ENCODE measurements at places on chromosomes 5 and 9. TPM values are rescaled to one million over a fixed set of nuclear protein-coding genes. Genes with fewer than 3 reads are reported as not detected.

The TBC1D9B gene
- 45.2 TPM for total RNA-seq

The C1QTNF2 gene
- total RNA-seq: not detected

The PCDHGA6 gene
- under 0.01 TPM for total RNA-seq

The DDX4 gene
- under 0.01 TPM for total RNA-seq

The SMIM15 gene
- 110 TPM for total RNA-seq

The NOL8 gene
- 15.7 TPM for total RNA-seq

The CD74 gene
- total RNA-seq: 3.8 TPM

The ITK gene
- not detected for total RNA-seq
